ENCODE measurements at places on chromosomes 7 and 10.

GRCh38 chr10:129914153-129914855, 49.8 kb downstream of the EBF3 start:
- DNase-seq = no peak

GRCh38 chr7:44396496-44396895, 71.1 kb upstream of the CAMK2B start:
- DNase-seq = no peak

- DNase-seq = no peak
These were observed 73.6 kb upstream of the RPA3 start for GRCh38 chr7:7792056-7792455.

GRCh38 chr10:134247-135131, 766 bp upstream of the ZMYND11 start:
- DNase-seq = peak; percentile 24

GRCh38 chr10:28095791-28096378, 97.0 kb upstream of the ODAD2 start:
- DNase-seq = no peak

DNA sequence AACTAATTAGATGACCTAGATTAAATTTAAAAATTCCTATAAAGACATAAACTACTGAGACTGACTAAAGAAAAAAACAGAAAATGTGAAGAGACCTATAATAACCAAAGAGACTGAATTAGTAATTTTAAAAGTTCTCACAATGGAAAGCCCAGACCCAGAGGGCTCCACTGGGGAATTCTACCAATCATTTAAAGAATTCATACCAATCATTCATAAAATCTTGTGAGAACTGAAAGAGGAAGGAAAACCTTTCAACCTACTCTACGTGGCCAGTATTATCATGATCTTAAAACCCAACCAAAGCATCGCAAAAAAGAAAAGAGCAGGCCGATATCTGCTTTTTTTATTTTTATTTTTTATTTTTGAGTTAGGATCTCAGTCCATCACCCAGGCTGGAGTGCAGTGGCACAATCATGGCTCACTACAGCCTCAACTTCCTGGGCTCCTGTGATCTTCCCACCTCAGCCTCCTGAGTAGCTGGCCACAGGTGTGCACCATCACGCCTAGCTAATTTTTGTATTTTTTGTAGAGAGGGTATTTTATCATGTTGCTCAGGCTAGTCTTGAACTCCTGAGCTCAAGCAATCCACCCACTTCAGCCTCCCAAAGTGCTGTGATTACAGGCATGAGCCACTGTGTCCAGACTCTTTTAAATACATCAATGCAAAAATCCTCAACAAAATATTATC, 48.6 kb downstream of the DGKI start:
- no peak for DNase-seq

GRCh38 chr7:76304888-76305375, 2.5 kb downstream of the HSPB1 start:
- DNase-seq = no peak

DNA sequence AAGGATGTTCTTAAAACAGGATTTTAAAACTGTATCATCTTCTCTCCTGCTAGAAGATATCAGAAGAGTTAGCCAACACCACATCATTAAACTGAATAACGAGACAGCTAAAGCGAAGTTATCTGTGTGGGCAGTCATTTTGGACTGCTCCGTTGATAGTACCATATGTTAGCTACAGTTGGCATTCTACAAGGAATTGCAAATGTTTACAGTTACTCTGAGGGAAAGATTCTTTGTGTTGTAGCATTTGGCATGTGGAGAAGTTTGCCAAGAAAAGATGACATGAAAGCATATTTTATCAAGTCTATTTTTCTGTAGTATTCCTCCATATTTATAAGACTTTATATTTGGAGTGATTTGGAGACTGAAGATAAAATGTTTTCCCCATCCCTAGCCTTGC, 464.4 kb upstream of the POM121L12 start:
- DNase-seq = no peak

DNA sequence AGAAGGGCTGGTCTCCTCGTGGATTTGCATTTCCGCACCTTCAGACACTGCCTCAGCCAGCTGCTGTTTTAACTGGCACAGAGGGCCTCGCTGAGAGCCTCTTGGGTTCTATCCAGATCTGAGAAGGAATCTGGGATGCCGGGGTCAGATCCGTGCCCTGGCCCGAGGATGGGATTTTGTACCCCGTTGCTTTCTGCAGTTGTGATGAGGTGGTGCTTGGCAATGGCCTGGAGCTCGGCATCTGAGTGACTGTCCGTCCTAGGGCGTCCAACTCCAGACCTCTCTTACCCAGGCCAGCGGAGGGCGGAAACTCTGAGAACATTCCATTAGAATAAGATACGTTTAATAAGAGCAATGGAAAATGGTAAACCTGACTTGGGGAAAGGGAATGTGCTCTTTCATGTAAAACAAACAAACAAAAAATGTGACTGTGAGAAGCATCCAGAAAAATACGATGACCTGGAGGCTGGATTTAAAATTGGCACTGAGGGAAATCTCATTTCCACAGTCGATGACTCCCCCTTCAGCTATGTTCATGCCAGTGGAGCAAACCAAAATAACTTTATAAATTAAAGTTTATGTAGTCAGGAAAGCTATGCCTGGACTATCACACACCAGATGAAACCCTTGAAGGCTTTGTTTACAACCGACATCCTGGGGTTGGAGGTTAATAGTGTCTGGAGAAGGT, 39.6 kb downstream of the GRK5 start:
- no peak for DNase-seq

DNA sequence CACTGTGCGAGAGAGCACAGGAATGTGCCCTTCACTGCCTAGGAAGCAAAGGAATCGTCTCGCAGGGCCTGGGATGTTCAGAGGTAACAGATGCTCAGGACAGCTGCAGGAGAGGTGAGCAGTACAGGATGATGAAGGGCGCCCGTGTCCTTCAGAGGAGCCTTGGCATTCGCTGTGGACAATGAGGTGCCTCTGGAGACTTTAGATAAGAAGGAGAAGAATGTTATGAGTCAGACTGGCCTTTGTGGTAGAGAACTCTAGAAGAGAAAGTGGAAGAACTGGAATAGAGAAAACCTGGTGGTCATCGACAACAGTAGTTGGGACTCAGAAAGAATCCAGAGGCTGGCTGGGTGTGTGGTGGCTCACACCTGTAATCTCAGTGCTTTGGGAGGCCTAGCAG, 64.4 kb upstream of the LEP start:
- no peak for DNase-seq

- peak; percentile 61 for DNase-seq
These were observed 531 bp downstream of the IKZF1 start for GRCh38 chr7:50304911-50305582.

- no peak for DNase-seq
These were observed 92.1 kb downstream of the PPP1R3C start for GRCh38 chr10:91540733-91541132.

DNA sequence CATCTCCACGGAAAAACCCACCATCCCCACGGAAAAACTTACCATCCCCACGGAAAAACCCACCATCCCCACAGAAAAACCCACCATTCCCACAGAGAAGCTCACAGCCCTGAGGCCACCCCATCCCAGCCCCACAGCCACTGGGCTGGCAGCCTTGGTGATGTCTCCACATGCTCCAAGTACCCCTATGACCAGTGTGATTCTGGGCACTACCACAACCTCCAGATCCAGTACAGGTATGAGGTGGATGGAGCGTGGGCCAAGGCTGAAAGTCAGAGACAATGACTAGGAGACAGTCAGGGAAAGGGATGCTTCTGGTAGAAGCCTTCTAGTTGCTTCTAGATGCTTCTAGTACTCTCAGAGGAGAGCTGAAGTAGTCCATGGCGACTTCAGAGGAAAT, 19.6 kb downstream of the ZAN start:
- DNase-seq = no peak

GRCh38 chr10:31460242-31460641, 141.2 kb downstream of the ZEB1 start:
- DNase-seq = no peak

DNA sequence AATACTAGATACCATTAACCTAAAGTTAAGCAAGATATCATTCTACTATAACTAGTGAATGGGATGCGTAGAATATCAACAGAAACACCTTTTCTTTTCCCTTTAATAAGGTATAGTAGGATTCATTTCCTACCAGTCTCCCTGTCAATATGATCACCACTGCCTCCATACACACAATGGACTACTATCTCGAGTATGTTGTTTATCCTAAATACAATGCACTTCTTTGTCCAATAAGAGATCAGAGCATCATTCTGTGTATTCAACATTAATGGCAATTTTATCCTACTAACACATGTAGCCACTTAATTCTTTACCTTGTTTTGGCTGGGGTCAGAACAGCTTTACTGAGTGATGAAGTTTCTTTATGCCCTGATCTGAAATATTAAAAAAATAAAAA, 276.3 kb downstream of the TFEC start:
- DNase-seq = no peak

DNA sequence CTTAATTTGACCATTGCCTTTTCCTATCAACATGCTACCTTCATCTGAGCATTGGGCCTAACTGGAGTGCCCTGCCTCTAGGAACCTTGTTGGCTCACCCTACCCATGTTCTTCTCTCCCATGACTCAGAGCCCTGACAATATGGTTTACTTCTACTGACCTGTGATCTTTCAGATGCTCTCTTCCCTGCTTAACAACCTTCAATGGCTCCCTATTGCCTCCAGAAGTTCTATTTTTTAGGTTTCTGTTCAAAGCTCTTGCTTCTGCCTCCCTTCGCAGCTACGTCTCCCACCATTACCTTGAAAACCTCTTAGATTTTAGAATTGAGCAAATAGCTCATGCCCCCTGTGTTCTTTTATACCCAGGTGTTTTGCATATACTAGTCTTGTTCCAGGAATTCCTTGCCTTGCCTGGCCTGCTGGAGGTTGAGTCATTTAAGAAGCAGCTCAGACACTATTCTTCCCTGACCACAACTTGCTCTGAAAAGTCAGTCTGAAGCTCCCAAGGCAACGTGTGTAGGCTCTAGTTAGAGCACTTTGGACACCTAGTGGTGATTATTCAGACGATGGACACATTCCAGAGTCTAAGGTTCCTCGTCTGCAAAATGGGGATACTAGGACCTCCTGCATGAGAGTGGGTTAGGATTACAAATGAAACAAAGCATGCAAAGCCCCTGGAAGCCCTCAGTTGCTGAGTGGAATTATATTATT, 64.4 kb upstream of the EMX2 start:
- DNase-seq = no peak

DNA sequence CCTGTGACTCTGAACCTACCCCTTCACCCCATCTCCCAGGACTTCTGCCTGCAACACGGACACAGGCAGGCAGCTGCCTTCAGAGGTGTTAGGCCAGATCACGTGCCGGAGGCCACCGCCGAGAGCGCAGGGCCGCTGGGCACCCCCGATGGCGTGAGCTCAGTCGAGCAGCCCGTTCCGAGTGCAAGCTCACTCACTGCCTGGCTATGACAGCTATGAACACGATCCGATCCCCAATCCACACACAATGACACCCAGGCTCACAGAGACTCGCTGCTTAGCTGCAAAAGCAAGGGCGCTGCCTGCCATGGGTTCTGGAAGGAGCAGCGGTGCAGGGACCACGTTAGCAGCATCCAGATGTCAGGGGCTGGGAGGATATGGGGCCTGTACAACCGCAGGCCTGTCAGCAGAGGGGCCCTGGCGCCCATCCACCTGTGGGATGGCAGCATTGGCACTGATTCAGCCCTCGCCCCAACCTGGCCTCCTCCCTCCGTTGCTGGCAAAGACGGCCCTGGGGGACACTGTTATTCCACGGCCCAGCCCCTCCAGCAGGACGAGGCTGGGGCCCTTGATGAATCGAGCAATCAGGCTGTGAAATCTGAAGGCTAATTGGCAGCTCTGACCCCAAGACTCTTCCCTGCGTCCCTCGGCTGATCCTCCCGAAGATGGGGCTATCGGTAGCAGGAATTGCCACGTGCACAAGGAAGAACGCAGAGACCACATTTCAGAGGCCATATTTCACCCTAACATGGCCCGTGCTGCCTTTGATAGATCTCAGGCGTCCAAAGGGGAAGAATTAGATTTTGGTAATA, 230.1 kb downstream of the ELFN1 start:
- peak; percentile 17 for DNase-seq

- DNase-seq = no peak
These were observed 457.6 kb upstream of the KLF6 start for GRCh38 chr10:4242561-4243035.

GRCh38 chr7:15559416-15559928, 2.3 kb downstream of the AGMO start:
- no peak for DNase-seq

GRCh38 chr10:74079028-74079935, 71.3 kb downstream of the AP3M1 start:
- DNase-seq = no peak

DNA sequence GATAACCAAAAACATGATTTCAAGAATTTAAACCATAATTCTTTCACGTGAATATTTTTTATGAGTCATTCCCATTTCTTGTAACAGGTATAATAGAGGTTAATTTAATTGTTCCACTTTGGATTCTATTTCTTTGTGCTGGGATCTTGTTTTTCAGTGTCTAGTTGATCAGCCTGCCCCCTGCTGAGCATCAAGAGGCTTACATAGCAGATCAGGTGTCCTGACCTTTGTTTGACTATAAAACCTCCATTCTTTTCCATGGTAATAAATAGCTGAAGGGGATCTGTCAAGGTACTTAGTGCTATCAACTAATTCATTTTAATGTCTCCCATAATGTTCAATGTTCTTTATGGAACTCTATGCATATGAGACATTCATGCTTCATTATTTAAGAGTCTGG, 4.9 kb downstream of the COL17A1 start:
- no peak for DNase-seq

GRCh38 chr7:157238087-157238486, 98.7 kb upstream of the DNAJB6 start:
- no peak for DNase-seq

GRCh38 chr10:7649673-7650300, 17.0 kb downstream of the ITIH5 start:
- no peak for DNase-seq

- no peak for DNase-seq
These were observed 285.0 kb downstream of the BMPER start for GRCh38 chr7:34190299-34190698.

GRCh38 chr7:20738518-20739481, 47.9 kb downstream of the SP8 start:
- DNase-seq = no peak

All from CD8-positive, alpha-beta T cell (primary cell).